ENCODE measurements at places on chromosomes 6 and 20.

GRCh38 chr6:16471222-16471909, 233.0 kb downstream of the GMPR start:
- DNase-seq: no peak

- DNase-seq: no peak
Observed at GRCh38 chr6:166614589-166614988, 12.5 kb downstream of the RPS6KA2 start.

DNA sequence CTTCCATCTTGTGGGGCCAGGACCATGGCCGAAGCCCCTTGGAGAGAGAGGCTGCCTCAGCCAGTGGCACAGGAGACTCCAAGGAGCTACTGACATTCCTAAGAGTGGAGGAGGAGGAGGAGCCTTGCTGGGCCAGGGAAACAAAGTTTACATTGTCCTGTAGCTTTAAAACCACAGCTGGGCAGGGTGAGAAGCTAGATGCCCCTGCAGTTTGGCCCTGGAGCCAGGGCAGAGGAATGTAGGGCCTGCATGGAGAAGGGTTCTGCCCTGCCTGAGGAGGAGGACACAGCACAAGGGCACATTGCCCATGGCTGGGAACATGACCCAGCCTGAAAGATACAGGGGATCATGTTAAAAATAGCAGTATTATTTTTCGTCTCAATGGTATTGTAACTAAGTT, 37.4 kb downstream of the PLCG1 start:
- DNase-seq: no peak

DNA sequence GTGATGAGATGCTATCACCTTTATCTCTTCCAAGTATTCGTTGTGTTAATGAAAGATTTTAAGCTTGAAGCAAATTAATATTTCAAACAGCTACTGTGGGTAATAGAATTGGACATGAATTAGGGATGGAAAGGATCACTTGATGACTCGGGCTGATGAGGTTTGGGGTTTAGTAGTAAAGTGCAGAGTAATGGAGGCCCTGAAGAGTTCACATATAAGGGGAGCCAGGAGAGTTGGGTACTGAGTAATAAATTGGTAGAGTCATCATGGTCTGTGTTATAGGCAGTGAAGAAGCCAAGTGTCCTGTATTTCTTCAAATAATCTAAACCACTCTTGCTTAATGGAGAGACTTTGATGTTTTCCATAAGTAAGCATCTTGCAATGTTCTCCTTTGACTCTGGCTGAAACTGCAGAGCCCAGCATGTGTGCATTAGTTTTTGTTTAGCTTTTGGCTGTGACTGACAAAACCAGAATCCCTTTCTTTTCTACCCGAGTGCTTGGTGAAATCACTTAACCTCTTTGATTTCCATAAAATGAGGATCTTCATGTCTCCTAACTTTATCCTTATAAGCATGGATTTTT, 57.6 kb downstream of the L3MBTL3 start:
- no peak for DNase-seq

- no peak for DNase-seq
Observed at GRCh38 chr20:1798982-1799381, 96.2 kb upstream of the SIRPA start.

DNA sequence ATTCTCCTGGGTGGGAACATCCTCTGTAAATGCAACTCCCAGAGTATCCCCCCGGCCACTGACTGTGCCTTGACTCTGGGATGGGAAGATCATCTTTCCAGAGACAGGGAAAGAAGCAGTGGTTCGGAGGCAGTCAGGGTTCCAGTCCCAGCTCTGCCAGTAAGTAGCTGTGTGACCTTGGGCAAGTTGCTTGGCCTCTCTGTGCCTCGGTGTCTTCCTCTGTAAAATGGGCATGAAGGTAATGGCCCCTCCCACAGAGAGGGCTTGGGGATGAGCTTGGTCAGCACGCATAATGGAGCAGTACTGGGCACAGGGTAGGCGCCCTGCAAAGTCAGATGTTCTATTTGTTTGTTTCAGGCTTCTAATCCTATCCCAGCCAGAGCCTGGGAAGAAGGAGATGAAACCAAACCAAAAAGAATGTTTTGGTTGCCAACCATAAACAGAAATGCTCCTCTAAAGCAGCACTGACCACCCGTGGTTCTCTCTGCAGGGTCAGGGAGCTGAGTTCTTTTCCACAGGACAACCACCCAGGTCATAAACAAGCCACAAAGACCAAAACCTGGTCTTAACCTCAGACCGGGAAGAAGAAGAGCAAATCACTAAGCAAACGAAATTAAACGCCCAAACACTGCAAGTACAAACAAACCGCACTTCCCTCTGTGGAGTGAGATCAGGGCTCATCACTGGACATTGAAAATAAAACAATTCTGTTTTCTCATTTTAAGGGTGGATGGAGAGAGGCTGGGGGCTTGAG, 381.0 kb upstream of the SULF2 start:
- DNase-seq: no peak

- DNase-seq: no peak
Observed at GRCh38 chr6:61901748-61902147, 384.3 kb downstream of the KHDRBS2 start.

GRCh38 chr6:125157280-125157679, 3.7 kb downstream of the TPD52L1 start:
- DNase-seq: no peak
